Astrocyte (in vitro differentiated cells and primary cell): ENCODE measurements at places on chromosomes 1 and 21. TPM values are rescaled to one million over a fixed set of nuclear protein-coding genes. Genes with fewer than 3 reads are reported as not detected.
A peak's percentile ranks its signal among the peaks of the same experiment; 100 is the strongest.

DNA sequence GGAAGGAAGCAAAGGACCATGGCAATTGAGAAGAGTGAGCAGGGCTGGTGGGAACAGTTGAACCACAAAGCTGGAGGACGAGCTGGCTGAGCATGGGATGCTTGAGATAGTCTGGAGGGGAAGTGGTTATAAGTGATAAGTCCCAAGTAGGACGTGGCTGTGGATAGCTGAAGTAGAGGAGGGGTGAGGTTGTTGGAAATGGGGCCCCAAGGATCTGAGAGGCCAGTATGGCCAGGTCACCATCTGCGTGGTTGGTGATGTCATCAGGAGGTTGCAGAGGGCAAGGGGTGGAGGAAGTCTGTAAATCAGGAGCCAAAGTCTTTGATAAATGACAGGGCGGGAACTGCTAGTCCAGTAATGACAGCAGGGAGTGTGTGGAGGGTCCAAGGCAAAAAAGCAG is 11.0 kb upstream of the REN start:
- DNase-seq, result no peak

Gene ZC3H11A
- 87.4 and 87.6 TPM in 2 replicates for total RNA-seq

GRCh38 chr21:27112186-27112585 is 145.3 kb upstream of the ADAMTS5 start:
- DNase-seq, result no peak

Gene ZSWIM5
- 0.79 and 1.1 TPM in 2 replicates for total RNA-seq

Gene ACOT7
- 75.6 and 91.1 TPM in 2 replicates for total RNA-seq

- DNase-seq, result no peak
Measured at GRCh38 chr1:162265983-162266382, 110.7 kb downstream of the SPATA46 start.

Gene OTUD3
- 8.7 and 10.6 TPM in 2 replicates for total RNA-seq

DNA sequence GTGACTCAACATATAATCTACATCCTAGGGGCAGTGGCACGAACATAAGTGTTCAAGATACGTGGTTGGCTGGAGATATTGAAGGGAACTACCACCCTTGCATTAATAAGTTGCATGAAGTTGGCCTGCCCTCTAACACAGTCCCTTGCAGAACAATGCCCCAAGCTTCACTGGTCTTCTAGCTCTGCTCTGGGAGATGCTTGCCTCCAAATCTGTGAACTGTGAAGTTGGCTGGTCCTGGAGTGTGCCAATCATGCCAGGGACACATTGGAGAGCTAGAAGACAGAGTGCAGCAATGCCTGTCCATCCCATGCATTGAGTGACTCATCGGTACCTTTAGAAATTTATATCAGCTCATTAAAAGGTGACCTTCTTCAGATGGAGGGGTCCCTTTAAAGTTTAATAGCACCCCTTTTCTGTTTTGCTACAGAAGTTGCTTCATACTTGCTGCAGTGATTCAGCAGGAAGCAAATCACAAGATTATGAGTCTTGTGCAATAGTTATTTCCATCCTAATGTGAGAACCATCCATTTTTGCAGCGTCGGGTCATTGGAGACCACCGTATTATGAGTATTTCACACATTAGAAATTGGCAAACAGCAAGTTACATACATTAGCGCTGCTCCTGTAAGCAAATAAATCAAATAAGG is 55.2 kb upstream of the KAZN start:
- DNase-seq, result peak; percentile 34

Gene S100A9
- total RNA-seq, result 1.8 TPM in 1 of 2 replicates, not detected in the other

Gene ADORA1
- total RNA-seq, result 2.2 and 5.7 TPM in 2 replicates

Gene SIKE1
- 62.0 and 64.2 TPM in 2 replicates for total RNA-seq

GRCh38 chr1:87393445-87394085 is 64.9 kb downstream of the LMO4 start:
- DNase-seq, result no peak

GRCh38 chr1:85033221-85033620 is 15.1 kb downstream of the MCOLN3 start:
- no peak for DNase-seq

DNA sequence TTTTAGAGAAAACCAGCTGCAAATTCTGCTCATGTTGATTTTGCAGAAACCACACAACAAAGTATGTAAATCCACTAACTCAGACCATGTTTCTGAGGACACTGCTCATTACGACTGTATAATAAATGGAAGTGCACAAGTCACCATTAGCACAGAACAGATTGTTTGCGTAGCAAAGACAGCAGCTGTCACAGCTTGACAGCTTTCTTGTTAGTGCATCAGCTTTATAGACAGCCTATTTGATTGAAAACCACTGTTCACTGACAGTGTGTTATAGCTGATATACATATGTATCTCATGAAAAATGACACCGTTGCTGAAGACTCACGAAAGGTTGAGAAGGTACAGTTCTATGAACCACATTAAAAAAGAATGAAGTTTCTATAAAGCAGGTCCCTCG is 560.2 kb upstream of the ZRANB2 start:
- DNase-seq, result no peak

DNA sequence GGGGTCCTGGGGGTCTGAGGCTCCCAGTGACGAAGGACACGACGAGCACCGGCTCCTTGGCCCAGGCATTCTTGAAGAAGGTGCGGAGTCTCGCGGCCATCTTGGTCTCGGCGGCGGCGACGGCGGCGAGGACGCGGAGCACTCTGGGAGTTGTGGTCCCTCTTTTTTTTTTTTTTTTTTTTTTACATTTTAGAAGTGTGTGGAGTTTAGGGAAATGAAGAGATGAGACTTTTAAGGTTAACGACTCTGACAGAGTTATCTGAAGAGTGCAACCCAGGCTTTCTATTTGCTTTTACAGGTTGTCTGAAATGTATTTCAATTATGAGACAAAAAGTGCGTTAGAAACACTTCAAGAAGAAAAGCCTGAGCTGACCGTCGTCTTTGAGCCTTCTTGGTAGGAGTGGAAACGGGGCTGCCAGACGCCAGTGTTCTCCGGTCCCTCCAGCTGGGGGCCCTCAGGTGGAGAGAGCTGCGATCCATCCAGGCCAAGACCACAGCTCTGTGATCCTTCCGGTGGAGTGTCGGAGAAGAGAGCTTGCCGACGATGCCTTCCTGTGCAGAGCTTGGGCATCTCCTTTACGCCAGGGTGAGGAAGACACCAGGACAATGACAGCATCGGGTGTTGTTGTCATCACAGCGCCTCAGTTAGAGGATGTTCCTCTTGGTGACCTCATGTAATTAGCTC is 9.7 kb downstream of the OR2B11 start:
- peak; percentile 35 for DNase-seq

DNA sequence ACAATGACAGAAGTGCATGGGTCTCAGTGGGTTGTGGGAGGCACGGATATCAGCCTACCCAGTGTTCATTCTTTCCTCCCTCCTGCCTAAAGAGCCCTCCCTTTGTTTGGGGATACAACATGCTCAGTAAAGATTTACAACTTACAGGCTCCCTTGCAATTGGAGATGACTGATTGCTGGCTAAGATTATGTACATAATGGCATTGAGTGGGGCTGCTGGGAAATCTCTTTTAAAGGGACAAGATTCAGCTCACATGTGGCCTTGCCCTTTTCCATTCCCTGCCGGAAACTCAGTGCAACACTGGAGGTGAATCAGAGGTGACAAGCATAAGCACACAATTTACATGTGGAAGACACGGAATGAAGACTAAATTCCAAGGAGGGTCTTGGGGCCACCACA is 83.7 kb upstream of the CHRM3 start:
- no peak for DNase-seq

Gene DOP1B
- total RNA-seq, result 22.2 and 26.1 TPM in 2 replicates

Gene DNASE2B
- not detected in 2 replicates for total RNA-seq

- DNase-seq, result no peak
Measured at GRCh38 chr1:164576291-164577271, 17.6 kb downstream of the PBX1 start.

- DNase-seq, result peak; percentile 59
Measured at GRCh38 chr1:114341856-114342255, 169.1 kb downstream of the TRIM33 start.

DNA sequence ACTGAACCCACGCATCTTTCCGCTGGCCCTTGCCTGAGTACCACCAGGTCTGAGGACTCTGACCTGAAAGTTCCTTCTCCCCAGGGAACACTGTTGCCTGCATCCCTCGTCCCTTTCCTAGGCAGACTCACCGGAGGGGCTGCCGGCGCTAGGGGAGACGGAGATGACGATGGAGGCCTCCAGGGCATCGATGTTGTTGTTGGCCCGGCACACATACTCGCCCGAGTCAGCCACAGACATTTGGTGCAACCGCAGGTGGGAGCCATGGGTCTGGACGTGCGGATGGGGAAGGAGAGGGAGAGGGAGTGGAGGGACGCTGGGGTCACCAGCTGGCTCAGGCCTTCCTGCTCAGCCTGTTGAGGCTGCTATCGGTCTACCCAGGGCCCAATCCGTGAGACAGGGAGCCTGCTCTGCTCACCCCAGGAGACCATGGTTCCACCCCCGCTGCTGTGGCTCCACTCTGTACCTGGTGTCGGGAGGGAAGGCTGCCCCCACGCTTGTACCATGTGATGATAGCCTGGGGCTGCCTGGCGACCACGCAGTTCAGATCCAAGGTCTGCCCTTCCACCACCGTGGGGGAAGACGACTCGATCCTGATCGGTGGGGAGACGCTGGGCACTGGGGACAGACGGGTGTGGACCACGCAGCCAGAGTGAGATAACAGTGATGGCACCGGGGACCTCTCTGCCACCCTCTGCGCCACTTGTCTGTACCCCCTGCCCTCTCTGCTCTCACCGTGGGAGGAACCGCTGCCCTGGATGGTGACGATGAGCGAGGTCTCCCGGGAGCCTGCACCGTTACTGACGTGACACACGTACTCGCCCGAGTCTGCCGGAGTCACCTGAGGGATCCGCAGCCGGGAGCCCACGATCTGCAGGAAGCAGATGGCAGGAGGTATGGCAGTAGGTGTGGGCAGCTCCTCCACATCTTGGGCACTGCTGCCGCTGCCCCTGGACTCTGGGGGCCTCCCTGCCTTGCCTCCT is 35.4 kb downstream of the LDLRAD2 start:
- no peak for DNase-seq

GRCh38 chr1:208476846-208477170 is 232.6 kb upstream of the PLXNA2 start:
- no peak for DNase-seq

Gene SH2D5
- total RNA-seq, result 4.0 and 5.9 TPM in 2 replicates

Gene TCHH
- total RNA-seq, result 0.70 and 0.86 TPM in 2 replicates

DNA sequence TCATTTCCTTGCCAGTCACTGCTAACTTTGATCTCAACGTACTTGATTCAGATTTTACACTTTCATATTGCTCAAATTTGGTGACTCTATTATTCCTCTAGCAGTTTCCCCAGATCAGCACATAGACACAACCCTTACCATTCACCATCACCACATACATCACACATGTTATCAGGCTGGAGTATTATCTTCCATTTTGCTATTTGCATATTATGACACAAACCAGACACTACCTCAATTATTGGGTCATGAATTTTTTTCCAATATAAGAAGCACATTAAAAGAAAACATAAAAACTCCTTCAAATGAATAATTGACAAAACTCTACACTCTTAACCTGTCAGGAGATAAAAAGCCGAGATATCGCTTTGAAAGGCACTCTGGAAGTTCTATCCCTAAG is 1166.7 kb upstream of the B3GALT2 start:
- no peak for DNase-seq

Gene FCRL4
- total RNA-seq, result 0.48 TPM in 1 of 2 replicates, not detected in the other

DNA sequence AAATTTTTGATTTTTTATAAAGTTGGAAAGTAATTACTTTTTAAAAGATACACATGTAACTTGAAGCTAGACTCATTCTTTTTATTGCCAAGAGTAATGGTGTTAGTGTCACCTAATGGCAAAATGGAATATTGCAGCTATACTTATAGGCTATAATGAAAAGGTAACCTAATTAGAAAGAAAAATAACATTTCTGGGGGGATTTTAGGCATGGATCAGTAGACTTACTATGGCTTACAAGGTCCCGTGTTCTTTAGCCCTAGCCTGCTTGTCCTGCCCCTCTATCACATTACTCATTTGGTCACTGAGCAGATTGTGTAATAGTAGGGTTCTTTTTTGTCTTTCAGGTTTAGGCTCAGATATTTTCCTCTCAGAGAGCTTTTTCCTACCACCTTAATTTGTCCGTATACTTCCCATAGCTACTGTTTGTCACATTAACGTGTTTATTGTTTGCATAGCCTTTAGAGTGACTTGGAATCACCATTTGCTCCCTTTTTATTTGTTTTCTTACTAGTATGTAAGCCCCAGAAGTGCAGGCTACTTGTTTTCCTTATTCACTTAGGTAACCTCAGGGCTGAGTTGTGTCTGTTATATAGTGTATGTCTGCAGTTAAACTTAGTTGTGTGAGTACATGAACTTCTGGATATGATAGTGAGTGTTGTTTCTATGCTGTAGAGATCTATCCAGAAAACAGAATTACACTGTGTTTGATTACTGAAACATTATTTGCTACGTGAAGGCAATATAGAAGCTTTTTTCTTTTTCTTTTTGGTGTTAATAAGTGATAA is 58.7 kb downstream of the RABGAP1L start:
- DNase-seq, result peak; percentile 16

Gene TSSK3
- 0.32 and 0.87 TPM in 2 replicates for total RNA-seq

GRCh38 chr1:225780630-225781029 is 3.0 kb downstream of the SRP9 start:
- DNase-seq, result no peak

GRCh38 chr1:167431261-167431908 is 86.9 kb downstream of the CD247 start:
- no peak for DNase-seq

Gene OR2T29
- not detected in 2 replicates for total RNA-seq

Gene CDCA8
- 4.2 and 5.5 TPM in 2 replicates for total RNA-seq

- DNase-seq, result peak; percentile 30
Measured at GRCh38 chr1:207798847-207799246, 47.0 kb downstream of the CD46 start.

Gene XCL2
- not detected in 2 replicates for total RNA-seq

DNA sequence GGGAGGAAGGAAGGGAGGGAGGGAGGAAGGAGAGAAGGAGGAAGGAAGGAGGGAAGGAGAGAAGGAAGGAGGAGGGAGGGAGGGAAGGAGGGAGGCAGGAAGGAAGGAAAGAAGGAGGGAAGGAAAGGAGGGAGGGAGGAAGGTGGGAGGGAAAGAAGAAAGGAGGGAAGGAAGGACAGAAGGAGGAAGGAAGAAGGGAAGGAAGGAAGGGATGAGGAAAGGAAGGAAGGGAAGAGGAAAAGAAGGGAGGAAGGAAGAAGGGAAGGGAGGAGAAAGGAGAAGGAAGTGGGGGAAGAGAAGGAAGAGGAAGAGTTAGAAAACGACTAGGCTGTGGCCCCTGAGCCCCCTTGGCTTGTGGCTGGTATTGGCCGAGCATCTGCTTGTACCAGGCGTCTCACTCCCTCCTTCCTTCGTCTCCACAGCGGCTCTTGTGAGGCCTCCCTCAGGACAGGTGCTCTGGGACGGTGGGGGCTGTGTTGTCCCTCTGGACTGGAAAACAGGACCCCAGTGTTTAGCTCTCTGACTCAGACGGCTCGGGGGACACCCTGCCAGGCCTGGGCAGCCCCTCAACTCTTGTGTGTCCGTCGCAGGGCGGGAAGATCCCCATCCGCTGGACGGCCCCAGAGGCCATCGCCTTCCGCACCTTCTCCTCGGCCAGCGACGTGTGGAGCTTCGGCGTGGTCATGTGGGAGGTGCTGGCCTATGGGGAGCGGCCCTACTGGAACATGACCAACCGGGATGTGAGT is 36.2 kb upstream of the C1QA start:
- no peak for DNase-seq

- DNase-seq, result peak; percentile 1
Measured at GRCh38 chr1:83860490-83861221, 138.3 kb downstream of the TTLL7 start.
